ENCODE measurements at places on chromosomes 2 and 18. TPM values are rescaled to one million over a fixed set of nuclear protein-coding genes. Genes with fewer than 3 reads are reported as not detected.

Gene COLEC12
- not detected for total RNA-seq

Gene SLC5A7
- not detected for total RNA-seq

DNA sequence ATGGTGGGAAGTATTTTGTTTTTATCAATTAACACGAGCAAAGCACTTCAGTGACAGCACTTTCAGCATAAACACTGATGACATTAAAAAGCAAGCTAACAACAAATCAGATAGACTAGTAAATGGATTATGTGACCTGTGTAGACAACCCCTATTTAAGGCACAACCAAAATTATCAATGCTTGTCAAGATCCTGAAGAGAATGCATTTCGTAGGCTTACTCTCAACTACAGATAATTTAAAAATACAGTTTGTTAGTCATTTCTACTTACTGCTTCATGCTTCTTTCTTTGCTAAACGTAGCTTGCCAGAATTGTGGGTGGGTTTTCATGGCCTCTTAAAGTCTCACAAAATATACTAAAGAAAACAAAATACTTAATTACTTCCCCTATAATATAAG, 3.4 kb downstream of the CSRNP3 start:
- ATAC-seq, result no peak

DNA sequence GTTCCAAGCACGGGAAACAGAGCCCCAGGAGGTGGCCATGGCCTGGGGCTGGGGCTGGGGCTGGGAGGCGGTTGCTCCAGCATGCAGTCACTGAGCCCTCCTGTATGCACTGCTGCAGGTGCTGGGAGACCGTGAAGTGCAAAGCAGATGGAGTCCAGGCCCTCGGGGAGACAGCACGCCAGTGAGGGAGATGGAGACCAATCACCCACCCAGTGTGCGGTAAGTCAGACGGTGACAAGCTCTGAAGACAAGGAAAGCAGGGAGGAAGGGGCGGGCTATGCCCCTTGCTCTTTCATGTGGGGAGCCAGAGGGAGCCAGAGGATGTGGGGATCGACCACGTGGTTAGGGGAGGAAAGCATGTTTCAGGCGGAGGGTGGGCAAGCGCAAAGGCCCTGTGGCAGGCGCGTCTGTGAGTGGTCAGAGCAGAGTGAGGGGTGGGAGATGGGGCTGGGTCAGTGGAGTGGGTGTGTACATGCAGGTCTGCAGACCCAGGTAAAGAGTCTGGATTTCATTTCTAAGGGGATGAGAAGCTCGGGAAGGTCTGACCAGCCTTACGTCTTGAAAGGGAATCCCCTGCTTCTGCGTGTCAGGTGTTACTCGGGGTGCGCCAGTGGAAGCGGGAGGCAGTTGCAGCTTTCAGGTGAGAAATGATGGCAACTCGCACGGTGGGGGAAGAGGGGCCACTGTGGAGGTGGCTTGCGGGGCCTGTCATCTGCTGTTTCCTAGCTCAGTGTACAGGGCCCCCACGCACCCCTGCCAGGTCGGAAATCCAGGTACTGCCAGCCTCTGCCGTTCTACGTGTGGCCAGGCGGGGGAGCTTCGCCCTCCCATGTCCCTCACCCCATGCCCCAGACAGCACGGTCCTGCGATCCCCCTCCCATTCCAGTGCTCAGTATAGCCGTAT, 19.4 kb downstream of the RRM2 start:
- ATAC-seq, result peak; percentile 70

DNA sequence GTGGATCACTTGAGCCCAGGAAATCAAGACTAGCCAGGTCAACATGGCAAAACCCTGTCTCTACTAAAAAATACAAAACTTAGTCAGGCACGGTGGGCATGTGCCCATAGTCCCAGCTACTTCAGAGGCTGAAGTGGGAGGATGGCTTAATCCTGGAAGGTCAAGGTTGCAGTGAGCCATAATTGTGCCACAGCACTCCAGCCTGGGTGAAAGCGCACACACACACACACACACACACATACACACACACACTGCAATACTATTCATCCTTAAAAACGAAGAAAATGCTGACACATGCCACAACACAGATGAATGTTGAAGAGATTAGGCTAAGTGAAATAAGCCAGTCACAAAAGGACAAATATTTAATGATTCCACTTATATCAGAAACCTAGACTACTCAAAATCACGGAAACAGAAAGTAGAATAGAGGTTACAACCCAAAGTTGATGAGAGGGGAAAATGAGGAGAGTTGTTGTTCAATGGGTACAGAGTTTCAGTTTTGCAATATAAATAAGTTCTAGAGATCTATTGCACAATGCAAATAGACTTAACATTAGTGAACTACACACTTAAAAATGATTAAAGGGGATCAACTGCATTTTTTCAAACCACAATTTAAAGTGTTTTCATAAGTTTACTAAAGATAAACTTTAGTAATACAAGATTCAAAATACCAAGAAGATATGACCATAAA, 114.5 kb downstream of the USP34 start:
- peak; percentile 61 for ATAC-seq

DNA sequence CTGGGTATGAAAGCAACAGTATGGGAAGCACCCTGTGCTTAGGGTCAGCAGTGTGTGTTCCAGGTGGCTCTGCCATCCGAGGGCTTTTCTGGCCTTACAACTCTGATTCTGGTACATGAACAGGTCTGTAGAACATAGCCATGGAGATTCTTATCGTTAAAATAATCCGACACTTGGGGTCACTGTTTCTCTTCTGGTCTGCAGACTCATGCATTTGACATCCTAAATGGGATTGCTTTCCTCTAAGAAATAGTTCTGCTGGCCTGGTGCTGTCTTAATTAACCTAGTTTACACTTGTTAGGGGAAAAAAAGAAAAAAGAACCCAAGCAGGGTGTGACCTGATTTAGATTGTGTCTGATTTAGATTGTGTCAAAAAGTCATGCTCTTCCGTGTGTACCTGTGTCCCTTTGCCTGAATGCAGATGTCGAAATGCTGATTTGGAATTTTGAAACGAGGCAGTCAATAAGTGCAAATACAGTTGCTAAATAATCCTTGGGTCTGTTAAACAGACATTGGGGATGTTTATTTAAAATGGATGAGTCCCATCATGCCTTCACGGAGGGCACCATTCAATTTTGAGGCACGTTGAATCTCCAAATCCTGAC, 59.6 kb downstream of the TRPM8 start:
- ATAC-seq, result peak; percentile 54

GRCh38 chr2:70356941-70357683, 55.2 kb upstream of the FAM136A start:
- no peak for ATAC-seq
